ENCODE measurements at places on chromosomes 16 and 17. TPM values are rescaled to one million over a fixed set of nuclear protein-coding genes. Genes with fewer than 3 reads are reported as not detected.

The ABCC11 gene
- not detected for polyA plus RNA-seq

The SLC38A8 gene
- not detected for polyA plus RNA-seq

The SLC9A5 gene
- polyA plus RNA-seq = not detected

The SLC46A1 gene
- polyA plus RNA-seq = 6.3 TPM

The LRRC36 gene
- not detected for polyA plus RNA-seq

The TBC1D24 gene
- 3.5 TPM for polyA plus RNA-seq

The DNAH9 gene
- polyA plus RNA-seq = not detected

The PPP1R1B gene
- not detected for polyA plus RNA-seq

The ZNF423 gene
- not detected for polyA plus RNA-seq

The ZFPM1 gene
- polyA plus RNA-seq = 0.71 TPM

The RCVRN gene
- polyA plus RNA-seq = not detected

The NFE2L1 gene
- 13.1 TPM for polyA plus RNA-seq

- no peaks in the 10 kb centered on the region for H3K4me1 ChIP-seq
- DNase-seq = no peak
- H3K27ac ChIP-seq = no peak overlapping the region
- H3K36me3 ChIP-seq = no peaks in the 10 kb centered on the region
Measured at GRCh38 chr16:77816293-77816692, 27.9 kb downstream of the VAT1L start.

DNA sequence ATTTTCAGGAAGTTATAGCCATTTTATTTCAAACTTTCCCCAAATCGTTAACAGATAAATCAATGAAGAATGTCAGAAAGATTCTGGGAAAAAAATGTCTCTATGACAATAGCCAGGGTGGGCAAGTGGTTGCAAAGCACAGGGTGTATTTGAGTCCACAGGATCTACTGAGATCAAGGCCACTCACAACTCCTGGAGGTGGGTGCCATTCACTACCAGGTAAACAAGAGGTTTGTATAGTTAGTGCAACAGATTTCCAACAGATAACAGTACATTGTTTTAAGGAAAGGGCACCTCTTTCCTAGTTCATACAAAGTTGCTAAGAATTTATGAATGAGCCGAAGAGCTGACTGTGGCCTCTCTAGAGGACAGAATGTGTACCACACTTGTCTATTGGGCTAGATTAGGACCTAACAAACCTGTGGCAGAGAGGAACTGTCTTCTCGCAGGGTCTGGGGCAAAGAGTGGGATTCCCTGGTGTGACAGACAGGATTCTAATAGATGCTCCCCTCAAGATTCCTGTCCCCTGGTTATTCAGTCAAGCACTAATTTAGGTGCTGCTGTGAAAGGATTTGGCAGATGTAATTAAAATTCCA is 52.0 kb upstream of the ZNF629 start:
- no peaks in the 10 kb centered on the region for H3K36me3 ChIP-seq
- no peak overlapping the region for H3K4me3 ChIP-seq
- H3K4me1 ChIP-seq = no peaks in the 10 kb centered on the region
- H3K27ac ChIP-seq = no peak overlapping the region
- H3K27me3 ChIP-seq = no peaks in the 10 kb centered on the region

DNA sequence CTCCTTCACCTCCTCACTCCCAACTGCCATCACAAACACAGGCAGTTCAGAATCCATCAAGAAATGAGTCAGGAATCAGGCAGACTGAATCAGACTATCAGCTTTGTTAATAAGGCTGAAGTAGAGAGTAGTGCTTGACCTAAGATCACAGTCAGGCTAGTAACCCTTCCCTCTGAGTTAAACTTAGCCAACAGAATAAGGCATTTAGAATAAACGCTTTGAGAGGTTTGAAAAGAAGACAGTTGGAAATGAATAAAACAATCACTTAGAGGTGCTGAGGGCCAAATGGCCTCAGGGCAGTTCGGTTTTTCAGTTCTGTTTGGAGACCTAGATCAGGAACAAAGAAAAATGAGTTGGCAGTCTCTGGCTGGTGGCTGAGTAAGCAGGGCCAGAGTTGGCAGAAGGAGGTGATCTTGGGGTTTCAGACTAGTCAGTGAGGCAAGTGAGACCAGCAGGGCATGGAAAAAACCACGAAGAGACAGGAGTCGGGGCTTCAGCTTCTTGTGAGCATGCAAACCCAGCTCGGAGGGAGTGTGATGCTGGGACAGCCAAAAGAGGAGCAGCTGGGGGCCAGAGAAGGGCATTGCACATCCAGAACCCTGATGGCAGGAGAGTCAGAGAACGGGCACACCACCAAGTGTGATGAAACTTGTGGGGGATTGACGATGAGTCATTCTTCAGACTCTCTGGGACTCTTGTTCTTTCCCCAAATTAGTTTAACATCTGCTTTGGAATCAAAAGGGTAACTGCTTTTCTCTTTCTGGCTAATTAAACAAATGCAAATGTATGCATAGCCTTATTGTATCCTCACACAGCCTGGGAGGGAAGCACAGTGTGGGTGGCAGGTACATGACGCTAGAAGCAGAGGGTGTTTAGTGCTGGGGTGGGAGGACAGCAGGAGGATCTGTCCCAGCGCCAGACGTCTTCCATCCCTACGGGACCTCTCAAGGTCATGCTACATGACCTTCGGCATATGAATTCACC is 54.8 kb downstream of the SPECC1 start:
- no peaks in the 10 kb centered on the region for H3K4me1 ChIP-seq
- H3K4me3 ChIP-seq = no peak overlapping the region
- DNase-seq = no peak
- no peaks in the 10 kb centered on the region for H3K27me3 ChIP-seq
- H3K27ac ChIP-seq = no peak overlapping the region

GRCh38 chr16:50204453-50205108 is 51.5 kb downstream of the TENT4B start:
- no peak for DNase-seq
- no peaks in the 10 kb centered on the region for H3K36me3 ChIP-seq
- H3K4me3 ChIP-seq = no peak overlapping the region
- no peak overlapping the region for H3K27ac ChIP-seq

DNA sequence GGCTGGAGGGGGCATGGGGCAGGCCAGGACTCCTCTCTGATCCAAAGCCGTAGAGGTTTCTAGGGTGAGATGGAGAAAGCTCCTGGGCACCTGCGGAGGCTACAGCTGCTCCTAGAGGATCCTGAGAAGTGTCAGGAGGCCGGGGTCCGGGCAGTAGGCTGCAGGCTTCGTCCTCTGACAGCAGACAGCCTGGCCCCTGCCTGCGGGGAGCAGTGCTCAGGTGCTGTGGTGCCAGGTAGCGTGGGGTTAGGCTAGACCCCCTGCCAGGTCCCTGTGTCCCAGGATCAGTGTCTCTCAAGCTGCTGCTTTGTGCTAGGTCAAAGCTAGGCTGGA is 1.5 kb upstream of the MRPS34 start:
- H3K27ac ChIP-seq = peak overlapping the region; percentile 9
- H3K4me3 ChIP-seq = no peak overlapping the region
- H3K36me3 ChIP-seq = no peaks in the 10 kb centered on the region

- DNase-seq = no peak
- no peak overlapping the region for H3K27ac ChIP-seq
- no peaks in the 10 kb centered on the region for H3K4me1 ChIP-seq
- H3K27me3 ChIP-seq = no peaks in the 10 kb centered on the region
Measured at GRCh38 chr17:55545806-55546205, 34.6 kb upstream of the SMIM36 start.

DNA sequence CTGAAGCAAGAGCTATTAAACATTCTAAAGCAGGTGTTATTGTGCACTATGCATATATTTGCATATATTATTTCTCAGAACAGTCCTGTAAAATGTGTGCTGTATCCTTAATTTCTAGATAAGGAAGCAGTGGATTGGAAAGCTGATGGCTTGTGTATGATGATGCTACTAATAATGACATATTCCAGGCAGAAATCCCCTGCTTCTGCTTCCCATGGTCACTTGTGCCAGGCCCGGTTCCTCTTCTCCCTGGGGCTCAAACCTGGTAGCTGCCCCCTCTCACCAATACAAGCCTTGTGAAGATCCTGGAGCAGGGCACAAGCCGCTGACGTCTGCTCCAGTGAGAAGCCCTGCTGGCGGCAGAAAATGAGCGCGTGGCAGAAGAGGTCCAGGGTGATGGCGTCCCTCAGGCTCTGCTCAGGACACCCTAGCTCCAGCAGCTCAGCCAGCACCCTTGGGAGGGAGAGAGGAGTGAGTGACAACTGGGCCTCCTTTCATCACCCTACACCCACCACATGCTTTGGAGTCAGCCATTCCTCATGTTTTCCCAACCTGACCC is 1.8 kb downstream of the CFAP119 start:
- H3K27me3 ChIP-seq = no peaks in the 10 kb centered on the region
- H3K4me3 ChIP-seq = no peak overlapping the region
- H3K4me1 ChIP-seq = peaks cover 32% of the 10 kb centered on the region
- peaks cover 20% of the 10 kb centered on the region for H3K36me3 ChIP-seq

DNA sequence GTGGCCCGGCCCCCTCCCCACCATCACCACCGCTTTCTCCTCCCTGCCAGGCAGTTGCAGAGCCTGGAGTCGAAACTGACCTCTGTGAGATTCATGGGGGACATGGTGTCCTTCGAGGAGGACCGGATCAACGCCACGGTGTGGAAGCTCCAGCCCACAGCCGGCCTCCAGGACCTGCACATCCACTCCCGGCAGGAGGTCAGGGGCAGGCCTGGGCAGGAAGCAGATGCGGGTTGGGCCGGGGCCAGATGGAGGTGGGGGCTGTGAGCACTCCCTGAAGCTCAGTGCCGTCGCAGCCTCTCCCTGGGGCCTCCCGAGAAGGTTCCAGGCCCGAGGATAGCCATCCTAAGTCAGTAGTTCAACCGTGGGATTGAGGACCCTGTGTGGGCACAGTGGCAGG is 14.2 kb upstream of the ADGRG3 start:
- H3K27ac ChIP-seq = no peak overlapping the region
- DNase-seq = no peak
- no peaks in the 10 kb centered on the region for H3K27me3 ChIP-seq
- no peaks in the 10 kb centered on the region for H3K36me3 ChIP-seq
- no peak overlapping the region for H3K4me3 ChIP-seq

DNA sequence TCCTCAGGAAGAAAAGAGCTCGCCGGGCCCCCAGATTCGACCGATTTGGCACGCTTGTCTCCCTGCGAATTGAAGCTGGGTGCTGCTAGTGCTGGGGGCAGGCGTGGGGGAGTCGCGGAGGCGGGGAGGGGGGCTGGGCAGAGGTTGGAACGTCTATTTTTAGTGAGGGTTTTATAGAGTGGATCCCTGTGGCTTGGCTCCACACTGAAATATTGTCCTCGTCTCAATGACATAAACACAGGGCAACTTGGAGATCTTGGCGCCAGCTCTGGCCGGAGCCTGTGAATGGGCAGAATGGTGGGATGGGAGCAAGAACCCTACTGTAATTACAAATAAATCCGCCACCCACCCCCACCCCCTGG is 15.7 kb upstream of the NOG start:
- no peaks in the 10 kb centered on the region for H3K27me3 ChIP-seq
- no peak overlapping the region for H3K27ac ChIP-seq
- no peaks in the 10 kb centered on the region for H3K4me1 ChIP-seq
- H3K36me3 ChIP-seq = no peaks in the 10 kb centered on the region
- H3K4me3 ChIP-seq = no peak overlapping the region
